B cell (primary cell): ENCODE measurements at places on chromosomes 6 and 20.
A peak's percentile ranks its signal among the peaks of the same experiment; 100 is the strongest.

GRCh38 chr20:53597521-53598120 lies 4.0 kb upstream of the ZNF217 start:
- no peak for DNase-seq

DNA sequence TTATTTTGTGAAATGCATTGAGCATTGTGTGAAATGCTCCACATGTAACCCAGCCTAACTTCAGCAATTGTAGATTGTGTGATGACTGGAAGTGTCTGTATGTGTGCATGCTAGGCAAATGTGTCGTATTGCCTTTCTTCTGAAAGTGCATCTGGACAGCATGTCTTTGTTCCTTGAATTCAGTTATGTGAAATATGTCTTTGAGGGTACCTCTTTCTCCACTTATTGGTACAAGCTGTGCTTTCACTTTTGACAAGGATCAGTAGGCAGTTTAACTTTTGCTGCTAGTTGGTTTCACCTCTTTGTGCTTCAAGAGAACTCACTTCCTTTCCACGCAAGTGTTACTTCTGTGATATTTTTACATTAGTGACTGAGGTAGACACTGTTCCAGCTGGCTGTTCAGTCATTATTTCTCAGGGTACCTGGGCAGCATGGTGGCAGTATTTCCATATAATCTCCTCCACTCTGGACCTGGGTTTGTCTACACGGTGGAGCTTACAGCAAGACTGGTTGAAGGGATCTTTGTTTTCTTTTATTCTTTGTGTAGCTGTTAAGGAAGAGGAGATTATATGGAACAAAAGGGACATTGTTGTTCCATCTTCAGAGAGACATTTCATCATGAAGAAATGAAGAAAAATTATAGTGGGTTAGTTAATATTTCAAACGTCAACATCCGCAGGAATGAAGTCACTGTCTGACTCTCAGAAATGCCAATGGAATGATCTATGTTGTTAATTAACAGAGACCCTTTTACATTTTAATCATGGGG lies 175.4 kb downstream of the UTRN start:
- DNase-seq, result no peak

DNA sequence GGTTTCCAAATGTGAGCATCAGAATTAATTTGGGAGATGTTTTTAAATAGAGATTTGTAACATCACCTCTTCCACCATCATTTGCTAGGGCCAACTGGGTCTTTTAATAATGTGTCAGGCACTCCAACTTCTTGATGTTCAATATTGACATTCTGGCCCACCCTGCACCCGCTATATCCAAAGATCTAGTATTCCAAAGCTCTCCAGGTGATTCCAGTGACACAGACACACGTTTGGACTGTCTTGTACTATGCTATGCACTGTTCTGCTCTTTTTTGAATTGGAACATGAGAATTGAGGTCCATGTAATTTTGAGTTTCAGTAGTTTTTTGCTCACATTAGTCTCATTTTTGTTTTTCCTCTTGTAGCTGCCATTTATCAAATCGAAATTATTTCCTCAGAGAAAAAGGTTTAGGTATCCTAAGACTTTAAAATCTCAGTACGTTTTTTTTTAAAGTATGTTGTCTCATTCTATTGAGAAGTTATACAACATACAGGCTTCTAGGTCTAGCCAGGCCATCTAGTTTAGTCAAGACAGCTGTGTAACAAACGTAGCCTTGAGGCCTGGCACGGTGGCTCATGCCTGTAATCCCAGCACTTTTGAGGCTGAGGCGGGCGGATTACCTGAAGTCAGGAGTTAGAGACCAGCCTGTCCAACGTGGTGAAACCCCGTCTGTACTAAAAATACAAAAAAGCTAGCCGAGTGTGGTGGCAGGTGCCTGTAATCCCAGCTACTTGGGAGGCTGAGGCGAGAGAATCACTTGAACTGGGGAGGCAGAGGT lies 3.1 kb downstream of the BICRAL start:
- DNase-seq, result no peak

- no peak for DNase-seq
These were observed 57.6 kb downstream of the ADGRG6 start for GRCh38 chr6:142359271-142359960.

GRCh38 chr6:100464903-100465700 lies at the start of gene SIM1:
TSS of gene SIM1 (minus strand) at chr6:100464921. CDS start at chr6:100463468, 1,453 bp downstream.
- peak; percentile 50 for DNase-seq

DNA sequence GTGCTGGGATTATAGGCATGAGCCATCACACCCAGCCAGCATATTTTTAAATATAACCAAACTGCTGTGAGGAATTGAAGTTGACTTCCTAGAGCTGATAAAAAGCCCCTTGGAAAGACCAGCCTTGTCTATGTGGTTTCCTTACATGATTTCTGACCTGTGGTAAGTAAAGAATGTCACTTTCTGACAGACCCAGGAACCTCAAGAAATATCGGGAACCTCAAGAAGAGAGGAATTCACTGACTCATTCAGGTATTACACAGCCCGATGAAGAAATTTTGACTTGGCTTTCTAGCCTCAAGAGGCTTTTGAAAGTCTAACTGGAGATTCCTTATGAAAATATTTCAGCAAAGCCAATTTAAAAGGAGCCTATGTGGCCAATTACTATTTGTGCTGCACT lies 71.8 kb downstream of the FOXF2 start:
- DNase-seq, result no peak

DNA sequence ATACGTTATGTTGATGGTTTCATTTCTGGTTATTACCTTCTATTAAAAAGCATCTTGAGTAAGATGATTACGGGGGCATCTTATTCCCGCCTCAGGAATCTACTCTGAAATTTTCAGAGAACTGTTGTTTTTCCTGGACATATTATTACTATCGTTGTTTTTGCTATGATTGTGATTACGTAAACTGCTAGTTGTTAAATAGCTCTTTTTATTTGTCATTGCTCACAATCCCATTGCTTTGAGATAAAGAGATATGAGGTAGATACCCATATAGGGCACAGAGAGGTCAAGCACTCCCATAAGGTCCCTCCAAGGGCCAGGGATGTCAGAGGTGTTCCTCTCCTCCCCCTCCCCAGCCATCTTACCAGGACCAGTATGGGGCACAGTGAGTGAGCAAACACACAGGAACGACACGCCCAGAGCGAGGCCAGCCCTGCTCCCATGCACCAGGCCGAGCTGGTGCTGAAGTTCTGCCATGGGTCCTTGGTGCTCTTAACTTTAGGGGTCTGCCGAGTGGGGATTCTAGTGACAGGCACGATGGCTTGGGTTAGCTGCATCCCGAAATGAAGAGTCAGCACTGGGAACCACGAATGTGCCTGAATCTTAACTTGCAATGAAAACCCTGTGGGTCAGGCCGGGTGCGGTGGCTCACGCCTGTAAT lies 49.9 kb downstream of the PRDM1 start:
- DNase-seq, result no peak

DNA sequence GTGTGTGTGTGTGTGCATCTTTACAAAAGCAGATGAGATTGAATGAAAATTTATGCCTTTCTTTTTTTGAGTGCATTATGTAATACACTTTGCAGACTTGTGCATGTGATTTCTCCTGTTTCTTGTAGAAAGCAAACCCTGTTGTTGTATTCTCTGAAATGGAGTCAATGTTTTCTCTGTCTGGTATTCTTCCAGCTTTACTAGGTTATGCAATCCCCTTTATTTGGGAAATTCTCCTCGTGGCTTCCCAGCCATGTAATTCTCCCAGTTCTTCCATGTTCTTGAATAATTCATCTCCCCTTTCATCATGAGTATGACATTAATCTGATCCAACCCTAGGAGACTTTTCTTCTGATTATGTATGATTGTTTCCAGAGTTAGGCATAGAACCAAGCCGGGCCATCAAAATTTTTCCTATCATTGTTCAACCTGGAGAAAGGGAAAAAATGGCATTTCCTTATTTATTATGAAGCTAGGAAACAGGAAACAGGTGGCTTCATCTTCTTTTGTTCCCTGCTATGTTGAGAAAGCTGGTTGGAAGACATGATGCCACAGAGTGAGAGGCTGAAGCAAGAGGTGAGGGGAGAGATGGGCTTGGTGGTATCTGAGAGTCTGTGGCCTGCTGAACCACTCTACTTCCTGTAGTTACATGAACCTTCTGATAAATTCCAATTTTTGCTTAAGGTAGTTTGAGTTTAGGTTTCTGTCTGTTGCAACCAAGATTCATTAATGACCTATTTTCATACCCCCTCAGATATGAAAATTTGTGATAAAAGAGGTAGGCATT lies 68.8 kb downstream of the PRL start:
- DNase-seq, result no peak

GRCh38 chr6:38443352-38444144 lies 196.2 kb downstream of the BTBD9 start:
- peak; percentile 14 for DNase-seq

DNA sequence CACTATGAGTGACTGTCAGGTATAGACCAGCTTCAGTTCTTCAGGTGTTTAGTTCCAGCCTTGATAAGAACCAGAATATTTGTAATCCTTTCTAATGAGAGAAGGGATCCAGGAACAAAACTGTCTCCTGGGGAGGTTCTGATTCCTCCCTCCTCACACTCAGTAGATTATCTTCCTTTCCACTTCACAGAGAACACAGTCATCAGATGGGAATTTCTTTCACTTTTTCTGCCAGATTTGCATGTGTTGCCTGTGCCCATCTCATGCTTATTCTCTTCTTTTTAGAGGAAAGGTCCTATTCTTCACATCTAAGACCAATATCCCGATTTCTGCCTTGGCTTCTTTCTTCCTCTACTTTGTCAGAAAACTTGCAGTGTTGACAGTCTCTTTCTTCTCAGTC lies 50.8 kb downstream of the CD109 start:
- DNase-seq, result no peak

- no peak for DNase-seq
These were observed 19.0 kb downstream of the OR2H2 start for GRCh38 chr6:29603930-29604329.

DNA sequence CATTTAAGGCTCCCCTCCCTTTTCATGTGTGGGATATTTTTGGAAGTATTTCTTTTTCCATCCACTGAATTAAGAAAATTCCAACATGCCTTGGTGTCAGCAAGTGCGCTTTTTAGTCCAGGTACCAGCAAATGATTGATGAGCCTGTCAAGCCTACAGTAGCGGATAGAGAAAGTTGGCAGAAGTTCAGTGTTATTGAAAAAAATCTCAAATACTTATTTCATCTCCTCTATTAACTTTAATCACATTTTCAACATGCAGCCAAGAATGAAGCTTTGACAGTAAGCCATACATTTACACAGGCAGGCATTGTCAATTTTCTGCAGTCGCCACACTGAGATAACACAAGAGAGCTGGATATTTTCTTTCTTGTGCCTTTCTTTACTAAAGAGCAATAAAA lies 50.4 kb downstream of the BLOC1S5 start:
- DNase-seq, result no peak

GRCh38 chr6:10146715-10147451 lies 268.0 kb downstream of the TFAP2A start:
- DNase-seq, result peak; percentile 6

DNA sequence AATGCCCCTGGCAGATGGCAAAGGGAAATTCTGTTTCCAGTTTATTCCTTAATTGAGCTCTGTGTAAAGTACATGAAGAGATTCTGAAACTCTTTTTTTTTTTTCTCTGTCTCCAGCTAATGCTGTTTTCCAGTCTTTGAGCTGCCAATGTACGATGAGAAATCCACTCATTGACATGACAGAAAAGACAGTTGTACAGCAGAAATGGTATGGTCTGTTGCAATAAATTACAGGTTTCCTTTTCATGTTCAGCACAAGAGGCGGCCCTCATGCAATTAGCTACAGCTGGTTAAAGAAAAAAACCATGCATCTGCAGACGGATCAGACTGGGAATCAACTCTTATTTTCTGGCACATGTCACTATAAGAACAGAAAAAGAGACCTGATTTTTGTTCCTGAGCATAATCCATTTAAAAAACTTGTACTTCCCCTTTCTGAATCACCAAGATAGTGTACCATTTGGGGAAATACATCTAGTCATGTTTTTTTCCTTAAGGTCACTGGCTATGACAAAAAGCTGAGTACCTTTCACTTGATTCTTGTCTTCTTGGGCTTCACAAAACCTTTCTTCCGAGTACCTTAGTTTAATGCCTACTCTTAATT lies 289.8 kb upstream of the PREP start:
- DNase-seq, result no peak

GRCh38 chr6:158554611-158555361 lies 5.1 kb upstream of the TMEM181 start:
- no peak for DNase-seq

- no peak for DNase-seq
These were observed 46.9 kb downstream of the RIPOR2 start for GRCh38 chr6:24888715-24889370.

DNA sequence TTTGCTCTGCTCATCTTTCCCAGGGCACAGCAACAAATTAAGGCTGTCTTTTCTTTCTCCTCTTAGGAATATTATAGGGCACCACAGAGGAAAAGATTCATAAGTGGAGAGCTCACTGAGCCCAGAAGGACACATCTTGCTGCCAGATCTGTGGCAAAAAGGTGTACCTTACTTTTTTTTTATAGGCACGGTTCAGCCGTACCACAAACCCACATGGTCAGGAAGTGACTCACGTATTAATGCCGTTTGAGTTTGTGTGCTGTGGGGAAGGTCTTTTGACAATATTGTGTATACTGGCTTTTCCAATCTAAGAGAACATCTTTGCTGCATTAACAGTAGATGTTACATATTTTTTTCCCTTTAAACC lies 28.4 kb downstream of the PAQR8 start:
- DNase-seq, result peak; percentile 61
